ENCODE measurements at places on chromosomes 5 and 9.

- DNase-seq: peak; percentile 32
Measured at GRCh38 chr5:107820429-107820828, 149.7 kb upstream of the EFNA5 start.

GRCh38 chr9:109886041-109886440 lies 106.0 kb downstream of the PALM2AKAP2 start:
- no peak for DNase-seq

GRCh38 chr9:27599102-27599869 lies 26.0 kb upstream of the C9orf72 start:
- DNase-seq: no peak

- DNase-seq: peak; percentile 29
Measured at GRCh38 chr5:75433814-75434506, 77.5 kb downstream of the CERT1 start.

GRCh38 chr9:98942906-98943681 lies 613 bp upstream of the COL15A1 start:
- DNase-seq: no peak

GRCh38 chr5:150438873-150439546 lies 10.5 kb downstream of the RPS14 start:
- DNase-seq: no peak

- DNase-seq: no peak
Measured at GRCh38 chr5:124105326-124105725, 593.3 kb downstream of the CSNK1G3 start.

DNA sequence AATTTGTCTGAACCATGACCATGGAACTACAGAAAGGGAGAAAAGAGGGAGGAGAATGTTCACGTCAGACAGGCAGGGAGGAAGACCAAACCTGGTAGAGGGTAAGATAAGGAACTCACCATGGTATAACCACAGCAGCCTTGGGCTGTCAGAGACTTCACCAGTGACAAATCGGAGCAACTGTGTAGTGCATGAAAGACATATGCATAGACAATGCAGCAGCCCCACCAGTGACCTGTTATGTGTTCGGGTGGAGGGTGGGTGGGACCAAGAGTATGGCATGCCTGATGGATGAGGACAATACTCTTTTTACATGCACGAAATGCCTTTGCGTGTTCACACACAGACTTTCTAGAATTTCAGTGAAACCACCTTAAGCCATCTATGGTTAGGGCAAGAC lies 221.8 kb upstream of the RASEF start:
- no peak for DNase-seq

- DNase-seq: no peak
Measured at GRCh38 chr5:313265-313664, 8.2 kb upstream of the AHRR start.

GRCh38 chr5:174545926-174546325 lies 178.5 kb upstream of the MSX2 start:
- no peak for DNase-seq

DNA sequence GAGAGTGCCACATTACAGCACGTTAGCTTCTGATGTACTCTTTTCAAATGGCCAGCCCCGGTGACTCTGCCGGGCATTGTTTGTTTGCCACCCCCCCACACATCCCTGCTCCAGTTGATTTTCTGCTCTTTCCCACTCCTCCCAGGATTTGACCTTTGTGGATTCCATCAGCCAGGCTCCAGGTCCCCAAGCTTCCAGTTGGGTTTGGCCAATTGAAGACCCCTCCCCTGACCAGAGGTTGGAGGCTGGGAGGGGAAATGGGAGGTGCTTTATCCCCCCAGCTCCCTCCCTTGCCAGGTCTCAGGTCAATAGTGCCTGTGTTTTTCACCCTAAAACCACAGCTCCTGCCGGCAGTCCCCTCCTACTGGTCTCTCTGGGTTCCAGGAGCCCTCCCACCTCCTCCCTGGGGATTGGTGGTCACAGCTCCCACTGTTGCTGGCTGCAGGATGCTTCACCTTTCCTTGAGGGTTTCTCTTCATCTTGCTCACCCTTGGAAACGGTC lies 34.9 kb downstream of the IRF1 start:
- DNase-seq: no peak

GRCh38 chr9:132670457-132671391 lies at the start of gene GTF3C4:
Gene GTF3C4 (plus strand): TSS chr9:132670464. CDS start chr9:132670599, 135 bp downstream.
- no peak for DNase-seq

DNA sequence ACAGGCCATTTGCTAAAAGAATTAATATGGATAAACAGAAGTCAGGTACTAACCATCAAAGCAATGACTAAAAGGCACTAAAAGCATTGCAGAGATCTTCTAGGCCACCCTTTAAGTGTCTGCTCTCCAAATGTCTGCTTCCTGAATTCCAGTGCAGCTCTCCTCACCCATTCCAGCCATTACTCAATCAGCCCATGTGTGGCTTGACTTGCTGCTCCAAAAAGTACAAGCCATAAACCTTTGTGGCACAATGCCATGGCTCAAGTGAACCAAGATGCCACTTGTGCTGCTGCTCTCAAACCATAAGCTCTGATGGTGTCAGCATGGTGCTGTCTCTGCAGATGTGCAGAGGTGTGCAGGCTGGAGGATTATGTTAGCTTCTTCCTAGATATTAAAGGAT lies 290.2 kb upstream of the POU5F2 start:
- peak; percentile 8 for DNase-seq

GRCh38 chr9:115717298-115717697 lies 436.3 kb upstream of the PAPPA start:
- no peak for DNase-seq

DNA sequence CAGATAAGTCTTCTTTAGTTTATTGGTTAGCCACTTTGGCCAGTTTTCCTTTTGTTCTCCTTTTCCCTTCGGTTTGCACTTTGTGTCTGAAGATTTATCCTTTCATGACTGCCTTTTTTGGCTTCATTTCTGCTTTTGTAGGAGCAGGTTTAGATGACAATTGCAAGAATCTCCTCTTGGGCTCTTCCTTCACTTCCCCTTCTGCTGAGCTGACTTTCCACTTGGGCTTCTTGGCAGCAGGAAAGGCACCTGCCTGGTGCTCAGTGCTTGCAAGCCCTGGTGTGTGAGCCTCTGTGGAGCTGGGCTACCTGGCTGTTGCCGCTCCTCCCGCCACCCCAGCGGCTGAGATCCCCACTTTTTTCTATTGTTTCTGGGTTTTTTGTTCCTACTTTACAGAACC lies 7.3 kb downstream of the CCDC112 start:
- no peak for DNase-seq

DNA sequence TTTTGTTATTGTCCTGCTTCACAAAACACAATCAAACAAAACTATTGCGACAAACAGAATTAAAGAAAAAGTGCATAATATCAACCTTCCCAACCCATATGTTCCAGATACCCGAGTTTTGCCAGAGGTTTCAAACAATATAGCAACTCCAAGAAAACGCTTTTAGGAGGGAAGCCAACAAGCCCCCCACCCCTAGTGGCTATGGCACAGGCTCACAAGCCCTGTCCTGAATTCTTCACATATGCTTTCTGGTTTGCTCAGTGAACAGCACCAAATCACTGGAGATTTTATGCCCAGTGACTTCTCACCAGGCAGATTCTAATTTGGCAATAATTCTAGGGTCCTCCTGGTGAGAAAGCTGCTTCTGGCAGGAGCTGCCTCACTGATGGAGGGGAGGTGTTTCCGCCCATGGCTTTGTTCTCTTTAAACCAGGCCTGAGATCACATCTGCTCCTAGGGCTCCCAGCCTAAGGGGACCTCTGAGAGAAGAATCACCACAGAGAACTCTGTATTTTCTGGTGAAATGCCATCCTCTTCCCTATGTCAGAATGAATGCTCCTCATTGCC lies 1982.4 kb downstream of the EFNA5 start:
- DNase-seq: no peak

DNA sequence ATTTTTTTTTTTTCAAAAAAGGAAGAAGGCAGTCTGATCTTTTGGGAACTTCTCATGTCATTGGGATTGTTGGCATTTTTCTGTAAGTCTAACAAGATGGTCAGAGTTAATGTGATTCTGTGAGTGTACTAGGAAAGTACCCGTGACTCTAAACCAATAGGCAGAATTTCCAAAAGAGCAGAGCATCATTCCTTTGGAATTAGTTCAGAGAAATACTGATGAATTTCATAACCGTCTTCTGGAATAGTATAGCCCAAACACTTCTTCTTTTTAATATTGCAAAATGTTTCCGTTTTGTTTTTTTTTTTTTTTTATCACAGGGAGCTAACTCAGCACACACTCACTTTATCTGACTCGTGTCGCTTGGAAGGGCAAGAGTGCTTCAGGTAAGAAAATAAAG lies 407.4 kb downstream of the DTWD2 start:
- DNase-seq: peak; percentile 63

GRCh38 chr5:135504376-135504775 lies 31.4 kb downstream of the NEUROG1 start:
- DNase-seq: no peak

DNA sequence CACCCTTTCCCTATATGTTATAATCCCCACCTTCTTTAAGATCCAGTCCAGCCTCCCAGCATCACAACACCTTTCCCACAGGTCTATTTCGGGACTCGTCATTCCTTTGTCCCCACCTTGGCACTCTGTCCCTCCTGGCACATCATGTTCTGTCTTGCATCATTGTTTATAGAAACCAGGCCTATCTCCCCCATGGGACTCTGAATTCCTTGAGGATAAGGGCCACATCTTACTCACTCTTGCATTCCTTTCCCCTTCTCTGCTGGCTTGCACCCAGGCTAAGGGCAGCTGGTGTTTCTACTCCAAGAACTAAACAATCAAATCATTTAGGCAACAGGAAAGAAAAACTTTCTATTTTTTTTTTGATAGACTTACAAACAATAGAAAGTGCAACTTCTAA lies 205.7 kb downstream of the AGTPBP1 start:
- DNase-seq: peak; percentile 45

GRCh38 chr5:138737494-138738265 lies 15.5 kb upstream of the CTNNA1 start:
- no peak for DNase-seq

- DNase-seq: no peak
Measured at GRCh38 chr9:129422843-129423192, 198.1 kb downstream of the C9orf50 start.

DNA sequence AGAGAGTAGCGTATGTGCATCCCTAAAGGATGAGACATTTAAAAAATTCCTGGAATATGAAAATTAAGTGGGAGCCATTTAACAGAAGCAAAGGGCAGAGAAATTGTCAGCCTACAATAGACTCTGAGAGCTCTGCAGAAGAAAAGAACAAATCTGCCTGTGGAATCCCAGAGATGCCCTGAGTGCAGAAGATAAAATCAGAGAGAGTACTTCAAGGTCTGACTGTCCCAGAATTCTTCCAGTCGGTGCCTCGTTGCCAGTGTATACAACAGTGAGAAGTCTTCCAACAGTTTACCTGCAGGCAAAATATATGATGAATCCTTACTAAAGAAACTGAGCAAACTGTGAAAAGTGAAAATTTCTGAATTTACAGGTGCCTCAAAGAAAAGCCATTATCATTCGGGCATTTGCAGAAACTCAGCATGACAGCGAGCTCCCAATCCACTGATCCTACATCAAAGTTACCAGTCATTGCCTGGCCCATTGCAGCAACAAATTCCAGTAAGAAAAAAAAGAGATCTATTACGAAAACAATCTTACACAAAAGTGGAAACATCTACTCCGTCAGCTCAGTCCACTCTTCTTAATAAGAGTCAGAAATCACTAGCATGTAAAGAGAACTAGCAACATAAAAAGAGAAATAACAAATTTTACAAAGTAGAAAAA lies 92.8 kb upstream of the VCAN start:
- no peak for DNase-seq

DNA sequence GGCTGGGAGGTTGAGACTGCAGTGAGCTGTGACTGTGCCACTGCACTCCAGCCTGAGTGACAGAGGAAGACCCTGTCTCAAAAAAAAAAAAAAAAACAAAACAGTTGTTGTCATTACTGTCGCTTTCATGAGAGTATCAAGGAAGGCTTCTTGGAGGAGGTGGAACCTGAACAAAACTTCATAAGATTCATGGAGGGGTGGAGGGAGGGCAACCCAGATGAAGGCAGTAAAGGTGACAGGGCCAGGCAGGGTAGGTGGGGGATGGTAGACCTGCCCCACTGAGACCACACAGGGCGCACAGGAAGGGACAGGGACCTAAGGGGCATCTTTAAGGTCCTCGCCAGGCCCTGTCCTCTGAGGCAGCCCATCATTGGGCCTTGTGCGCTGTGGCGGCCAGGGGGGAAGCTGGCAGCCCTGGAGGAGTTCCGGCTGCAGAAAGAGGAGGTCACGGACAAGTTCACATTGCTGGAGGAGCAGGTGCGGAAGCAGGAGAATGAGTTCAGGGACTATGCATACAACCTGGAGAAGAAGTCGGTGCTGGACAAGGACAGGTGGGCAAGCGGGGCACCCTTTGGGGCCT lies 3.5 kb downstream of the CFAP157 start:
- no peak for DNase-seq

DNA sequence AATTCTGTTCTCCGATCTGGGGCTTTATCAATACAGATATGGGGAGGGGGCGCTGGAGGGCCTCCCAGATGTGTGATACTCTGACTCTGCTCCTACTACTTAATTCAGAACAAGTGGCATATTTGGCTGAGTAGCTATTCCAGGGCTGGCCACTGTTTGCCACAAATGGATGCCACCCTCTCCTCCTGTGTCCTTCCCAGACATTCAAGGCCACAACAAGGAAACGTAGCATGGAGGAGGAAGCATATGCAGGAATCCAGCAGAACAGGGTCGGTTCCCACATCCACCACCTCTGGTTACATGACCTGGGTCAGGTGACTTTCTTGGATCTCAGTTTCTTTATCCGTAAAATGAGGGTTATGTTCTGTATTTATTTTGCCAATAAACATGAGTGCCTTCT lies 131.0 kb downstream of the GOLPH3 start:
- no peak for DNase-seq

DNA sequence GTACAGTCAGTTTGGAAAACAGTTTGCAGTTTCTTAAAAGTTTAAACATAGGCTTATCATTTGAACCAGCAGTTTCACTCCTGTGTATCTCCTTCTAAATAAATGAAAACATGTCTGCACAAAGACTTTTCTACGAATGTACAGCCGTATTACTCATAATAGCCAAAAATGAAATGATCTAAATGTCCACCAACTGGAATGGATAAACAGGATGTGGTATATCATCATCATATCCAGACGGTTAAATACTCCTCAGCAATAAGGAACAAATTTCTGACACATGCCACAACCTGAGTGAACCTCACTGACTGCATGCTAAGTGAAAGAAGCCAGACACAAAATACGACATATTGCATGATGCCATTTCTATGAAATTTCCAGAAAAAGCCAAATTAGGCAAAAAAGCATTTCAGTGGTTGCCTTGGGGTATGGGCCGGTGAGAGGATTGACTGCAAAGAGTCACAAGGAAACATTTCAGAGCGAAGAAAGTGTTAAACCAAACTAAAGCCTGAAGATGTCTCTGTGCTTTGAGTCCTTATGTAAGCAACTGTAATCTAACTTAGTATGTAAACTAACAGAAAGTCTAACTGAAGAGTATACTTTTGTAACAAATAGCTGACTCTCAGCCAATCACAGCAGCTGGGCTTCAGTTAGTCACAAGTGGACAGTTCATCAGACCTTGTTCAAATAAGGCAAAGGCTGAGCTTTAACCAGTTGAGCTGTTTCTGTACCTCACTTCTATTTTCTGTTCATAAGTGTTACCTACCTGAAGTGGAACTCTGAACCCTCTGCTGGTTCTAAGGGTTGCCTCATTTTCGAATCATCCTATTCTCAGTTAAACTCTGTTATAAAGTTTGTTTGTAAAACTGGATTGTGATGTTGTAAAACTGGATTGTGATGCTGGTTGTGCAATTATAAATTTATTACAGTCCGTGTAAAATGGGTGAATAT lies 65.2 kb downstream of the TRIO start:
- peak; percentile 72 for DNase-seq
